ENCODE measurements at places on chromosomes 5 and 9.

DNA sequence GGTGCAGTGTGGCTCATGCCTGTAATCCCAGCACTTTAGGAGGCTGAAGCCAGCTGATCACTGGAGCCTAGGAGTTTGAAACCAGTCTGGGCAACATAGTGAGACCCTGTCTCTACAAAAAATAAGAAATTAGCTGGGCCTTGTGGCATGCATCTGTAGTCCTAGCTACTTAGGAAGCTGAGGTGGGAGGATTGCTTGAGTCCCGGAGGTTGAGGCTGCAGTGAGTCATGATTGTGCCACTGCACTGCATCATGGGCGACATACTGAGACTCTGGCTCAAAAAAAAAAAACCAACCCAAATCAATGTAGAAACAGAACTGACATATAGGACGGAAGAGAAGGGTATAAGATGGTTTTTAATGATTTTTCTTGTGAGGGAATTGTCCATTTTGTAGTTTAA, 27.7 kb downstream of the G3BP1 start:
- no peak for DNase-seq

DNA sequence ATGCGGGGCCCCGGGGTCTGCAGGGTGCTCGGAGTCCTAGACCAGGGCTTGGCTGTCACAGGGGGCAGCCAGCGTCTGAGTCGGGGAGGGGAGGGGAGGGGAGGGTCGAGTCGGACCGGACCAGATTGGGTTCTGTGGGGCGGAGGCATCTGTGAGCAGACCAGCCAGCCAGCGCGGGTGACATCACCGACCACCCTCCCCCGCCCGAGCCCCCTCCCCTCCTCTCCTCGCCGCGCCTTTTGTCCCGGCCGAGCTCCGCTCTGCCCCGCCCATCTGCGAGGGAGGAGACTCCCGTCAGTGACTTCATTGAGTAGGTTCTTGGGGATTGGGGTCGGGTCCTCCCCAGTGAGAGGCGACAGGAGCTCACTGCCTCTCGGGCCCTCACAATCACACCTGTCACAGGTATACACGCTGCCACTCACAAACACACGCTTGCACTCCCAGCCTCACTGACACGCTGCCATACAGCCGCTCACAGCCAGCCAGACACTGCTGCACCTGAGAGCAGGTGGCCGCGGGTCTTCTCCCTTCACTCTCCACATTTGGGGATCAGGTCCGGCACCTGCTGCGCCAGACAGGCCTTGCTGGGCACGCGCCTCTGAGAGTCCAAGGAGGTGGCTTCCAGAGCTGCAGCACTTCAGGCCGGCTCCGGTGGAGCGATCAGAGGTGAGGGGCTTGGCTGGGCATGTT, 546 bp downstream of the DNAJB5 start:
- peak; percentile 87 for DNase-seq

GRCh38 chr9:125970340-125970739, 223.2 kb downstream of the PBX3 start:
- no peak for DNase-seq

- DNase-seq = no peak
Observed at GRCh38 chr9:24118190-24118589, 292.1 kb upstream of the ELAVL2 start.

GRCh38 chr5:74903165-74903787, 37.1 kb upstream of the FAM169A start:
- peak; percentile 84 for DNase-seq

- no peak for DNase-seq
Observed at GRCh38 chr5:17879276-17879675, 245.0 kb downstream of the TAF11L14 start.

DNA sequence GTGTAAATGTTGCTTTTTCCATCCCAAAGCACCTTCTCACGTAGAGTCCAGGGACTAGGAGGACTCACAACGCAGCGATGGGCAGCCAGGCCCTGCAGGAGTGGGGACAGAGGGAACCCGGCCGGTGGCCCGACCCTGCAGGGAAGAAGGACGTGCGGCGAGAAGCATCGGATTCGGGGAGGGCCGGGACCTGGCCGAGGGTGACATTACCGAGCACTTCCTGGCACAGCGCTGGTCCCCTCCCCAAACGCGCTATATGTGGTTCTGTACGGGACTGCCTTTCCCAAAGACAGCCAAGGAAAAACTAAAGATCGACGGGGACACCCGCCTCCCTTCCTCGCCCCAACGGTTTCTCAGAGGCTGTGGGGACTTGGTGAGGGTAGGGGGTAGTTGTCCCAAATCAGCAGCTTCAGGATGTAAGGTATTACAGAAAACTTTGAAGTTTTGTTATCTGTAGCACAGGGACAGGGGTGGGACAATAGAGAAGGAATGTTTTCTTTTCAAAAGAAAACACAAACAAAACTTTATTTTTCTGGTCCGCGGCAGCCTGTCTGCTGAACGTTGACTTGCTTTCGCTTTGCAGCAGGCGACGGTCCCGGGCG, 887 bp upstream of the MAP3K1 start:
- DNase-seq = peak; percentile 62

DNA sequence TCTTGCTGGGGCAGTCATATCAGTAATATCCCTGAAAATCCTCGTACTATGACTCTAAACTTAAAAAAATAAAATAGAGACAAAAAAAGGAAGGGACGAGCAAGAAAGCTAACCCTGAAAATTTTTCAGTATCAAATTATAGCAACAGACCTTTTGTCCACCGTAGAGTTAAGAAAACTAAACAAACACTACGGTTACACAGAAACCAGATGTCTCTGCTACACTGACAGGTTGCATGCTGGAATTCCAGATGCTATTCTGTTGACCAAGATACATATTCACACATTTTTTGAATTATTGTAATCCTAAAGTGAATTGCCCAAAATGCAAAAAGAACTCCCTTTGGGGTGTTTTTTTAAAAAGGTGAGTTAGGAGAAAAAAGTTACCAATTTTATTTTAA, 66.9 kb upstream of the SELENOP start:
- no peak for DNase-seq

GRCh38 chr5:73267766-73268435, 94.9 kb downstream of the TMEM174 start:
- no peak for DNase-seq

DNA sequence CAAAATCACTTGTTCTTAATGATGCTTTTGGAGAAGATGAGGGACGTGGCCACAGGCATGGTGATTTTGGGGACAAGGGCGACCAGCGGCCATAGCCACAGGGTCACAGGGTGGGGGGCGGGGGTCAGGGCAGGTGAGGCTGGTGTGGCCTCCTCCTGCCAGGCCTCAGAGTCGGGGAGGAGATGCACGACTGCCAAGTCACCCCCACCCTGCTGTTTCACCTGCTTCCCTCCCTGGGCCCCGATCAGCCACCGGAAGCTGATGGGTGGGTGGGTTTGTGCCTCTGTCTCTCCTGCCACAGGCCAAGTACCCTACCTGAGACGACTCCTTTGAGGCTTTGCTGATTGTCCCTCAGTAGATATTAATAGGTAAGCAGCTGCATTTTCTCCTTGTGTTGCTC, 199.3 kb downstream of the PAX5 start:
- DNase-seq = no peak

GRCh38 chr9:71685394-71685793, 82.9 kb downstream of the CEMIP2 start:
- no peak for DNase-seq

DNA sequence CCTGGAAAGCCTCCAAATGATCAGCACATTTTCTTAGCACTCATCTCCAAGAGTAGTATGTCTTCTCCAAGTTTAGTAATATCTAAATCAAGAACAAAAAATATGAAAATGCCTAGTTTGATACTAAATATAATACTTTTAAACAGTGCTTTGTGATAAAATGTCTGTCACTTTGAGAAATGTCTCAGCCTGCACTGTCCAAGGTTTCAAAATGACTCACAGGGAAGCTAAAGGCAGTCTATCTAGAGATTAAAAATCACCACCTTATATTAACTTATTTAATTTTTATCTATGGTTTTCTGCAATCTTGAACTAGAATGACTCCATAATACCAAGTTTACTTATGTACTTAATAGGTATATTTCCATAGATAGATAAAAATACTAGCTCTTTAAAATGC, 633.0 kb upstream of the C9orf72 start:
- DNase-seq = no peak

DNA sequence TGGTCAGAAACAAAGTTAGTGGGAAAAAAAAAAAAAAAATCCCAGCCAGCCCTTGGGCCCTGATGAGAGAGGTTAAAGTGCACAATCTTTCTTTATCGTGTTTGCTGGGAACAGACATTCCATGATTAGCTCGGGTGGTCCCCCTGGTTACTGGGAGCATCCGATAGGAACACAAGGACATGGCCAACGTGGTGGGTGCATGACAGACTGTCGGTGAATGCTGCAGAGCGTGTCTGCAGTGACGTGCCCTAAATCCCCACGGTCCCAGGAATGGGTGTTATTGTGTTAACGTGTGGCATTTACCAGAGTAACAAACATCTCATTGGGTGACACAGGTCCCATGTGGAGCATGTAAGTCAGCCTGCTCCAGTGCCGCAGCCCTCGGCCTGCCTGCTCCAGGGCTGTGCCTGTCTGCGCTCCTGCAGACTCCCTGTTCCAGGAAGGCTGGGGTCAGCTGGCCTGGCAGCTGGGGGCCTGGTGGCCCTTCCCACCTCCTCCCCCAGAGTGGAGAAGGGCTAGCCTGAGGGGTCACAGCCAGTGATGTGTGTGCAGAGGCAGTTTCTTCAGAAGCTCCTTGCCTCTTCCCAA, 34.3 kb upstream of the TBC1D2 start:
- no peak for DNase-seq

DNA sequence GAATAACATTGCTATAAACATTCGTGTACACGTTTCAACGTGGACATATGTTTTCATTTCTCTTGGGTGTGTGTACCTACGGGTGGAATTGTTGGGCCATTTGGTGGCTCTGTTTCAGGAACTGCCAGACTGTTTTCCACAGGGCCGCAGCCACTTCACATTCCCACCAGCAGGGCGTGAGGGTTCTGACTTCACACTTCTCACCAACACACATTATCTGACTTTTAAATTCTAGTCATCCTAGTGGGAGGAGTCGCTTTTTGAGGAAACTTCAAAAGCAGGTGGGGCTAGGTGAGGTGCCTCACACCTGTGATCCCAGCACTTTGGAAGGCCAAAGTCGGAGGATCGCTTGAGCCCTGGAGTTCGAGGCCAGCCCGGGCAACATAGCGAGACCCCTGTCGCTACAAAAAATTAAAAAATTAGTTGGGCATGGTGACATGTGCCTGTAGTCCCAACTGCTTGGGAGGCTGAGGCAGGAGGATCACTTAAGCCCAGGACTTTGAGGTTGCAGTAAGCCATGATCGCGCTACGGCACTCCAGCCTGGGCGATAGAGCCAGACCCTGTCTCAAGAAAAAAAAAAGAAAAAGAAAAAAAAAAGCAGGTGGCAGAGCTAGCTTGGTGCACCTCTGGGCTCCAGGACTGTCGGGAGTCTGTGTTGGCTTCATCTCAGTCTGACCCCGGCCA, 28.5 kb downstream of the TSPAN17 start:
- peak; percentile 72 for DNase-seq

GRCh38 chr9:129988607-129989361, 54.2 kb downstream of the FNBP1 start:
- no peak for DNase-seq

GRCh38 chr5:3024126-3024525, 272.6 kb upstream of the IRX2 start:
- DNase-seq = no peak

DNA sequence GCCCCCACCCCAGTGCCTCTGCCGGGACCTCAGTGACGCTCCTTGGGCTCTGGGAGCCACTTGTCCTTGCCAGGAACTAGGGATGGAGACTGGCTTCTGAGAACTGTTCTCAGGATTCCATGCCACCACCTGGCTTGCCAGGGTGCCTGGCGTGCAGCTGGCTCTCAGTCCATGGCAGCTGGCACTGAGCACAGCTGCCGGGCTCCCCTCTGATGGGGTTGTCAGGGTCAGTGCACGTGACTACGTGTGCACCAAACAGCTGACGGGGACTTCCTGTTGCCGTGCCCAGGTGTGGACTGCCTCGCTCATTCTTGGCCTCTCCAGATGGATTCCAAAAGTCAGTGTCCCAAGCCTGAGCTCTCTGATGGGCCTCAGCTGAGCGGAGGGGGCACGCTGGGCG, 9.4 kb downstream of the KCNT1 start:
- no peak for DNase-seq

GRCh38 chr5:168417731-168418429, 68.4 kb upstream of the RARS1 start:
- DNase-seq = no peak

DNA sequence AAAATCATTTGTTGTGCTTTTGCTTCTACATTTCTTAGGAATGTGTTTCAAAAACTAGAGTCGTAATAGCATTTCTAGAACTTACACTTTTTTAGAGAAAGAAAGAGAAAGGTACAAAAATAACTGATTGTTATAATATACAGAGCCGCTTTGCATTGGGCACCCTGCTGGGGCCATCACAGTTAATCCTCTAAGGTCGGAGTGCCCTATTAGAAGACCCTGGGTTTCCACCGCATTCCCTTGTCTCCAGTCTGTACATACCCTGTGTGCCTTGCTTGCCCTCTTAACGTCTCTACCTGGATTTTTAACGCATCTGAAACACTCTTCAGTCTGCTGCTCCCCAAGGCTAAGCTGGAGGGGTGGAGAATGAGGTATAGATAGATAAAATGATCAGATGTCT, 1.3 kb downstream of the MARVELD2 start:
- DNase-seq = no peak

GRCh38 chr5:179863449-179864085, 5.0 kb upstream of the MRNIP start:
- no peak for DNase-seq

DNA sequence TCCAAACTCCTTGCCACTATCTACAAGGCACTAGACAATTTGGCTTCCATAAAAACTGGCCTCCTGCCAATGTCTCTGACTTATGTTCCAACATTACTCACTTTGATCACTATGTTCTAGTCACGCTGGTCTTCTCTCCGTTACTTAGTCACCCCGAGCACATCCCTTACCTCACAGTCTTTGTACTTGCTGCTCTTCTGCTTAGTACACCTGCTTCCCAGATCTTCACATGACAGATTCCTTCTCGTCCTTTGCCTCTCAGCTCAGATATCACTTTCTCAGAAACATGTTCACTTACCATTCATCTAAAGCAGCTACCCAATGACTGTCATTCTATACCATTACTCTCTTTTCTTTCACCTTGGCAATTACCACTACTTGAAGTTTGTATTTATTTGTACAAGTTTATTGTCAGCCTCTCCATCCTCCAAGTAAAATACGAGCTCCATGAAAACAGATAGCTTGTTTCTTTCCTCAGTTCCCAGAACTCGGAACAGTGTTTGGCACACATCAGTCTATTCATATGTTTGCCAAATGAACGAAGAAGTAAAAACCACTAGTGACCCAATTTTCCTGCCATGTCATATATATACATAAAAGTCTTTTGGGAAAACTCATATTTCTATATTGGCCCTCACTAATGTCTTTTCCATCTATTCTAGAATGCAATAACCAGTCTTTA, 5.9 kb upstream of the SLC22A5 start:
- no peak for DNase-seq

- DNase-seq = no peak
Observed at GRCh38 chr5:123810253-123810652, 298.3 kb downstream of the CSNK1G3 start.

DNA sequence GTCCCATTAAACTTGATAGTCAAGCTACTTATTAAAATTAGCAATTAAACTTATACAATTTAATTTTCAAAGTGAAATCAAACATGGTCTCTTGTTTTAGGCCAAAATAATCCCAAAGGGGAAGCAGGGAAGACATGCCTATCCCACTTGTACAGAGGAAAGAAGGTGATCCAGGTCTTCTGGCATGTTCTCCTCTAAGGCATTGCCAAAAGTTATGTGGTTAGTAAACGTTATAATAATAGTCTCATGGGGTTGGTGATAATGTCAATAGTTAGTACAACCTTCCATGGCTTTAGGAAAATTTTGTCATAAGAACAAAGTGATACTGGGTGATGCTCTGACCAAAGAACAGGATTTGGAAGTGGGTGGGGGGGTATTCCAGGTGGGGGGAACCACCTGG, 52.8 kb downstream of the ROR2 start:
- DNase-seq = no peak

All from WTC11 (cell line).